A549 (cell line): ENCODE measurements at places on chromosomes 1 and 21.
A peak's percentile ranks its signal among the peaks of the same experiment; 100 is the strongest.

DNA sequence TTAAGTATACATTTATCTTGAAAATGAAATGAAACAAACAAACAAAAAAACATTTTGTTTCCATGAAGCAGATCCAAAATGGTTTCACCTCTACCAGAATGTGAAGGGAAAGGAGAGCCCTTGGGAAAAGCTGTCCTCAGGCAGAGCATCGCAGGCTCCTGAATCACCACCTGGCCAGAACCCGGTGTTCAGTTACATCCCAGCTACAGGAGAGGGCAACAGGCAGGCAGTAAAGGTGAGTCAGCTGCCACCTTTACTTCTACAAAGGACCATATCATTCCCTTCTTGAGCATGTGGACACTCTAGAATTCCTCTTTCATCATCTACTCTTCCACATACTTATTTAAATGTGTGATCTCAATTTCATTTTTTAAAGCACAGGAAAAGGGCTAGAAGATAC, 151.2 kb downstream of the PIGK start:
- no peak for DNase-seq

GRCh38 chr1:64052777-64053176, 150.6 kb upstream of the UBE2U start:
- DNase-seq, result no peak

DNA sequence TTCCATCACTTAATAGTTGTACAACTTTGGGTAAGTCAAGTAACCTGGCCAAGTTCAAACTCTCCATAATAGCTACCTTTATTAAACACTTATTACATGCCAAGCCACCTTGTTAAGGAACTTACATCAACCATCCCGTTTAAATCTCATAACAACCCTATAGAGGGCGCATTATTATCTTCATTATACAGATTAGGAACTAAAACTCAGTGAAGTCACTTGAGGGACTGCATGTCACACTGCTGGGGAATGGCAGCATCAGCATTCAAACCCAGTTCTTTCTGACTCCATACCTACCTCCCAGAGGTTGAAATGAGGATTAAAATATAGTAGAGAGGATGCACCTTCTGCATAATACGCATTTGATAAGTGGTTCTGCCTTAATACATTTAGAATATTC, 47.1 kb upstream of the PLA2G2C start:
- peak; percentile 31 for DNase-seq

DNA sequence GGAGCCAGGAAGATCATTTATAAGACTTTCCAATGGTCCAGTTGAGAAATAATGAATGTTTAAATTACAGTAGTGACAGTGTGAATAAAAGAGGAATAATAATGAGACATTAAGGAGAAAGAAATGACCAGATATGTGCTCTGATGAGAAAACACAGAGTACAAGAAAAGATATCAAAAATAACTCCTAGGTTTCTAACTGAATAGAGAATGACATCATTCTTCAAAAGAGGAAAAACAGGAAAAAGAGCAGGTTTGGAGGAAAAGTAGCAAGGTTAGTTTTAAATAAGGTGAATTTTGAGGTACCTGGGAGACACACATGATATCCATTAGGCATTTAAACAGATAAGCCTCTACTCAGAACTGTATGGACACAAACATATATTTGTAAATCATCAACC, 55.0 kb downstream of the ANKRD13C start:
- DNase-seq, result no peak

- no peak for DNase-seq
These were observed 25.9 kb downstream of the IFNAR1 start for GRCh38 chr21:33350676-33351075.
